Colonic mucosa (tissue), 4 donors: ENCODE measurements at places on chromosomes 5 and 9. TPM values are rescaled to one million over a fixed set of nuclear protein-coding genes. Genes with fewer than 3 reads are reported as not detected.

DNA sequence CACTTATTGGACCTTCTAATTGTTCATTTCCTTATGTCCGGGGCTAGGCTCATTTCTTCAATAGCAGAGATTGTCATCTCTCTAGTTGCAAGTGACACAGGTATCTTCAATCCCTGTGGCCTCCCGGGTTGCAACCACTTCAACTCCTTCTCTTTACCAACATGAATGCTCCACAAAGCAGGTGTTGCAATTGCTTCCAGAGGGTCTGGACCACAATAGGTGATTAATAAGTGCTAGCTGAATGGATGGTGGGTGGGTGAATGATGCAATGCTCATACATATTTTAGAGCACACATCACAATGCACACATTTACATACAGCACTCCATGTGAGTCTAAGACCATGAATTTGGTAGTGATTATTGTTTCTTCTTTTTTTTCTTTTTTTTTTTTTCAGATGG lies 2.6 kb downstream of the CEMIP2 start:
- peak; percentile 26 for DNase-seq
- peak overlapping the region; percentile 98 for H3K27ac ChIP-seq
- peaks cover 17% of the 10 kb centered on the region for H3K4me1 ChIP-seq
- H3K27me3 ChIP-seq: no peaks in the 10 kb centered on the region
- H3K36me3 ChIP-seq: no peaks in the 10 kb centered on the region

GRCh38 chr9:109907400-109907799 lies 127.4 kb downstream of the PALM2AKAP2 start:
- H3K4me3 ChIP-seq: no peak overlapping the region
- peak; percentile 70 for DNase-seq
- peaks cover 17% of the 10 kb centered on the region for H3K4me1 ChIP-seq

DNA sequence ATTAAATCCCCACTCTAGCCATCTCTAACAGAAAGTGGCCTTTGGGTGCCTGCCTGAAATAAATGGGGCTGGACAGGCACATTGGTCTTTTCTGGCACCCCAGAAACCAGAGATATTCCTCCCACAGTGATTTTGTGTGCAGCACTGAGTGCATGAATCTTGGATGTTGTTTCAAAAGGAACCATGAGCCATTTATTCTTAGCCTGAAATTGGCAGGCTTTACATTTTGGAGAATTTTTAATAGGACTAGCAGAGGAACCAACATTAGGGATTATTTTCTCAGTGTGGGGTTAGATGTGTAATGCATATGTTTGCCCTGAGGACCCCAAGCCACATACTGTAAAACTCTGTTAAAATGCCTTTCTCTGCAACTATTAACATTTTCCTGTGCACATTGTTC lies 451.3 kb downstream of the NFIB start:
- no peak overlapping the region for H3K4me3 ChIP-seq
- H3K27ac ChIP-seq: no peak overlapping the region
- no peak for DNase-seq
- H3K4me1 ChIP-seq: no peaks in the 10 kb centered on the region
- H3K36me3 ChIP-seq: no peaks in the 10 kb centered on the region

- no peak for DNase-seq
- H3K4me3 ChIP-seq: no peak overlapping the region
- no peak overlapping the region for H3K27ac ChIP-seq
- no peaks in the 10 kb centered on the region for H3K36me3 ChIP-seq
- H3K27me3 ChIP-seq: peaks cover 15% of the 10 kb centered on the region
- H3K4me1 ChIP-seq: no peaks in the 10 kb centered on the region
Measured at GRCh38 chr9:88996046-88996920, 5.0 kb downstream of the S1PR3 start.

DNA sequence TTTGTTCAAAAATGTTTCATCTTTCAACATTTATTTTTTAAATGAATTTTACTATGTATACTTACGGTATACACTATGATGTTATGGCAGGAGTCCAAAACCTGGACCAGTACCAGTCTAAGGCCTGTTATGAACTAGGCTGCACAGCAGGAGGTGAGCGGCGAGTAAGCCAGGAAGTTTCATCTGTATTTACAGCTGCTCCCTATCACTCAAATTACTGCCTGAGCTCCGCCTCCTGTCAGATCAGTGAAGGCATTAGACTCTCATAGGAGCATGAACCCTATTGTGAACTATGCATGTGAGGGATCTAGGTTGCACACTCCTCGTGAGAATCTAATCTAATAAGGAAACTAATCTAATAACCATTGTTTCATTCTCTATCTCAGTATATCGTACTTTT lies 715.5 kb upstream of the PTPRD start:
- no peak for DNase-seq
- H3K27me3 ChIP-seq: no peaks in the 10 kb centered on the region
- H3K36me3 ChIP-seq: no peaks in the 10 kb centered on the region
- H3K27ac ChIP-seq: no peak overlapping the region

DNA sequence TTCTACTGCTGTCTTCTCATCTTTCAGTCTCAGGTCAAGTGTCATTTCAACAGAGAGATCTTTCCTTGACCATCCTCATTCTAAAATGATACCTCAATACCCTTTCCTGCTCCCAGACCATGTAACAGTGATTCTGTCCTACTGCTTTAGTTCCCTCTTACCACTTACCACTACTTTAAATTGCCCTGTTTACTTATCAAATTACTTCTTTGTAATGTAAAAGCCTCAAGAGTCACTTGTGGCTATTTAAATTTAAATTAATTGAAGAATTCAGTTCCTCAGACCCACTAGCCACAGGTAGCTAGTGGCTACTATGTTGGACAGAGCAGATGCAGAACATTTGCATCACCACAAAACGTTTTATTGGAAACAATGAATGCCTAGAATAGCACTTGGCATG lies 217.3 kb downstream of the ADAMTS6 start:
- no peak for DNase-seq
- H3K27me3 ChIP-seq: no peaks in the 10 kb centered on the region
- no peaks in the 10 kb centered on the region for H3K4me1 ChIP-seq
- no peak overlapping the region for H3K27ac ChIP-seq
- H3K36me3 ChIP-seq: no peaks in the 10 kb centered on the region

- no peaks in the 10 kb centered on the region for H3K4me1 ChIP-seq
- no peaks in the 10 kb centered on the region for H3K27me3 ChIP-seq
- no peak for DNase-seq
Measured at GRCh38 chr5:96377167-96377566, 55.9 kb downstream of the PCSK1 start.

DNA sequence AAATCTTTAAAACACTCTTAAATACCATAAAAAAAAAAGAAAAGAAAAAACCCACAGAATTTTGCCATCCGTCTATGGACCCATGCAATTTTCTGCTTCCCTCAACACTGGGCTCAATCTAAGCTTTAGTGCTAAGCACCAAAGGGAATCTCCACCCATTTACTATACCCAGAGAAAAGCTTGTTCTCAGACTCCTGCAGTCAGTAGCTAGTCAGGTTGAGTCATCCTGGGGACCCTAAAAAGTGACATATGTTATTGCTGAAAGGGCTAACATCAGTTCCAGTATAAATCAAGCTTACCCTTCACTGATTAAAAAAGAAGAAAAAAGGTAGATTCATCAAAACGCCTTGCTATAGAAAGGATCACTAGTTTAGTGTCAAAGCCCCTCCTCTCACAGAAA lies 177.6 kb downstream of the MUSK start:
- no peaks in the 10 kb centered on the region for H3K4me1 ChIP-seq
- no peaks in the 10 kb centered on the region for H3K36me3 ChIP-seq
- no peak for DNase-seq
- no peak overlapping the region for H3K27ac ChIP-seq
- no peaks in the 10 kb centered on the region for H3K27me3 ChIP-seq

DNA sequence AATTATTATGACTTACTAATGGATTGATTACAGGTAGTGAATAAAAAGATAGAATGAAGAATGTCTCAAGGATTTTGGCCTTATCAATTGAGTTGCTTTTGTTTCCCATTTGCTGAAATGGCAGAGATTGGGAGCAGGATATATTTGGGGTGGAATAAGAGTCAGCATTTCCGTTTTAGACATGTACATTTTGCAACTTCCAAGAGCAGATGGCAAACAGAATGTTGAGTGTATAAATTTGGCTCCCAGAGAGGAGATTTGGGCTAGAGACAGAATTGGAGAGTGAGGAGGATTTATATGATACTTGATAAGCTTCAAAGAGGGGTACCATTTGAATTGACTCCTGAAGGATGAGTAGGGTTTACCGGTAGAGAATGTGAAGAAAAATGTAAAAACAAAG lies 437.9 kb upstream of the PAPPA start:
- H3K27ac ChIP-seq: no peak overlapping the region
- H3K4me3 ChIP-seq: no peak overlapping the region
- no peaks in the 10 kb centered on the region for H3K27me3 ChIP-seq
- no peaks in the 10 kb centered on the region for H3K36me3 ChIP-seq
- DNase-seq: no peak
- H3K4me1 ChIP-seq: no peaks in the 10 kb centered on the region

- no peaks in the 10 kb centered on the region for H3K4me1 ChIP-seq
- H3K36me3 ChIP-seq: no peaks in the 10 kb centered on the region
Measured at GRCh38 chr5:43973318-43973717, 370.3 kb downstream of the NNT start.

DNA sequence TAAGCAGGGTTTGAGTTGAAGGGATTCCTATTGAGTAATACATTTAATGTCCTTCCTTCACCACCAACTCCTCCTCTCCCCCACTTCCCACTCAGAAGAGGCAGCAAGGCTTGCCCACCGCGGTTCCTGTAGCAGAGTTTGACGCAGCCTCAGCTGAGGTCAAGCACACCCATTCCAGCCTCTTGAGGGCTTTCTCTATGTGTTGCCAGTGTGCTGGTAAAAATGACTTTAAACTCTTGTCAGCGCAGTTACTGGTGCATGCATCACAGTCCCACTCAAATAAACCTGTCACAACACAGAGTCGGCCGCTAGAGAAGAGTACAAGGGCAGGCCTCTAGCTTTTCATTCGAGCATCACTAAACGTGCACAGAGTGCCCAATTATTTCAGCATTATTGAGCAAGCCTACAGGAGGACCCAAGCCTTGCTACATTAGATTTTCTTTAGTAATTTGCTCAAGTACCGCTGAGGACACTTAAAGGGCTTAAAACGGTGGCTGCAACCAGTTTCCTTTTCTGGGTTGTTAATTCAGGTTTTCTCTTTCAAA lies 79.6 kb downstream of the TLE4 start:
- H3K27ac ChIP-seq: no peak overlapping the region
- H3K36me3 ChIP-seq: no peaks in the 10 kb centered on the region
- H3K27me3 ChIP-seq: no peaks in the 10 kb centered on the region
- DNase-seq: no peak
- no peak overlapping the region for H3K4me3 ChIP-seq
- H3K4me1 ChIP-seq: no peaks in the 10 kb centered on the region

- peak overlapping the region; percentile 77 for H3K27ac ChIP-seq
- no peak for DNase-seq
- H3K27me3 ChIP-seq: no peaks in the 10 kb centered on the region
- no peaks in the 10 kb centered on the region for H3K4me1 ChIP-seq
- no peaks in the 10 kb centered on the region for H3K36me3 ChIP-seq
Measured at GRCh38 chr9:21030389-21031035, 928 bp downstream of the HACD4 start.

DNA sequence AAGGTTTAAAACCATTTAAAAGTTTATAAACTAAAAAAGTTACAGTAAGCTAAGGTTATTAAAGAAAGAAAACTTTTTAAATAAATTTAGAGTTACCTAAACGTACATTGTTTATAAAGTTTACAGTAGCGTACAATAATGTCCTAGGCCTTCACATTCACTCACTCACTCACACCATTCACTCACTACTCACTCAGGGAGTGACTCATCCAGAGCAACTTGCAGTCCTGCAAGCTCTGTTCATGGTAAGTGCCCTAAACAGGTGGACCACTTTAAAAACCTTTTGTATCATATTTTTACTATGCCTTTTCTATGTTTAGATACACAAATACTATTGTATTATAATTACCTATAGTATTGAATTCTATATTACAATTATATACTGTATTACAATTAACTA lies 190.8 kb upstream of the RASA1 start:
- DNase-seq: no peak
- H3K4me3 ChIP-seq: no peak overlapping the region
- H3K4me1 ChIP-seq: no peaks in the 10 kb centered on the region
- no peaks in the 10 kb centered on the region for H3K27me3 ChIP-seq

DNA sequence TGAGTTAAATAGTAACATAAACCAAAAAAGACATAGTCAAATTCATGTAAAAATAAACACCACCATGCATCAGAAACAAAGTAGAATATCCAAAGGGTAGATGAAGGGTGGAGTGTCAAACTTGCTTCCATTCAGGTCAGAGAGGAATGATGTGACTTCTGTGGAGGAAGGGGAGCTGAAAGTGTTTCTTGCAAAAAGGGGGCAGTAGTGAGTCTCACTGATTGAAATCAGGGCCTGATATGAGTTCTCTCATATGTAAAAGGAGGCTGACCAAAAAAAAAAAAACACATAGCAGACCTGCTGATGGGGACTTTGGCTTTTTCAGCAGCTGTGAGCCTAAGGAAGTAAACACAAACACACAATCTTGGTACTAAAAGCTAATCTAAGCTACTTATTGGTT lies 38.8 kb upstream of the RGMB start:
- no peaks in the 10 kb centered on the region for H3K27me3 ChIP-seq
- no peak overlapping the region for H3K4me3 ChIP-seq
- H3K27ac ChIP-seq: no peak overlapping the region
- no peaks in the 10 kb centered on the region for H3K36me3 ChIP-seq

DNA sequence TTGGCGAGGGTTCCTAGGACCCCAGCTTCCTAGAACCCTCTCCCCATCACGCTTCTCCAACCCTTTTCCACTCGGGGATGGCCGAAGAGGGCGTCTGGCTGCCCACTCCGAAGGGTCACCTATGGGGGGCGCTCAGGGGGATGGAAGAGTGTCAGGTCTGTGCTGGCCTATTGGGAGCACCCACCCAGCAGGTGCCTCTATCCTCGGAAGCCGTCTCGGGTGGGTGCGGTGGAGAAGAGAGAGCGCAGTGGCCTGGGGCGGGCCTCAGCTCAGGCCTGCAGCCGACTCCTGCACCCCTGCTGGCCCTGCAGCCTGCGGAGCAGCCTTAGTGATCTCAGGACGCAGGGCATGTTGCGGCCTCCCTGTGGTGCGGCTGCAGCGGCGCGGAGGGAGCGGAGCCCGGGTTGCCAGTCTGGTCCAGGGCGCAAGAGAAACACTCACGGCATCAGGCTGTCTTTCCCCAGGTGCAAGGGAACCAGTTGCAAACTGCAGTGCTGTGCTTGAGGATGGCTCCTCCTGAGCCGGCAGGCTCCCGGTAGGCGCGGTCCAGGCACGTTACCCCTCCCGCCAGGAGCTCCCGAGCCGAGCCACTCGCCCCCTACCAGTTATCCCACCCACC lies 1.5 kb upstream of the IRX2 start:
- no peak overlapping the region for H3K4me3 ChIP-seq
- H3K27ac ChIP-seq: no peak overlapping the region
- H3K27me3 ChIP-seq: peaks cover 91% of the 10 kb centered on the region
- H3K4me1 ChIP-seq: no peaks in the 10 kb centered on the region
- no peak for DNase-seq
- H3K36me3 ChIP-seq: no peaks in the 10 kb centered on the region

- H3K27me3 ChIP-seq: no peaks in the 10 kb centered on the region
- H3K4me1 ChIP-seq: no peaks in the 10 kb centered on the region
- no peak overlapping the region for H3K4me3 ChIP-seq
- peaks cover 15% of the 10 kb centered on the region for H3K36me3 ChIP-seq
Measured at GRCh38 chr9:4721736-4722135, 19.3 kb downstream of the AK3 start.

GPSM1 gene
- total RNA-seq: 3.4 TPM

LCNL1 gene
- not detected for total RNA-seq

TMC1 gene
- 0.42 TPM for total RNA-seq

GPR150 gene
- 0.52 TPM for total RNA-seq

GABRB2 gene
- 4.2 TPM for total RNA-seq
